Stimulated activated CD8-positive, alpha-beta memory T cell treated with anti-CD3 and anti-CD28 coated beads, Interleukin-7, amount 100 ng/mL, for 48 hours (primary cell): ENCODE measurements at places on chromosomes 12 and 14.
A peak's percentile ranks its signal among the peaks of the same experiment; 100 is the strongest.

GRCh38 chr12:77559400-77560074, 271.2 kb upstream of the NAV3 start:
- DNase-seq: no peak

- DNase-seq: no peak
These were observed 60.3 kb upstream of the VPS33A start for GRCh38 chr12:122326586-122326985.

DNA sequence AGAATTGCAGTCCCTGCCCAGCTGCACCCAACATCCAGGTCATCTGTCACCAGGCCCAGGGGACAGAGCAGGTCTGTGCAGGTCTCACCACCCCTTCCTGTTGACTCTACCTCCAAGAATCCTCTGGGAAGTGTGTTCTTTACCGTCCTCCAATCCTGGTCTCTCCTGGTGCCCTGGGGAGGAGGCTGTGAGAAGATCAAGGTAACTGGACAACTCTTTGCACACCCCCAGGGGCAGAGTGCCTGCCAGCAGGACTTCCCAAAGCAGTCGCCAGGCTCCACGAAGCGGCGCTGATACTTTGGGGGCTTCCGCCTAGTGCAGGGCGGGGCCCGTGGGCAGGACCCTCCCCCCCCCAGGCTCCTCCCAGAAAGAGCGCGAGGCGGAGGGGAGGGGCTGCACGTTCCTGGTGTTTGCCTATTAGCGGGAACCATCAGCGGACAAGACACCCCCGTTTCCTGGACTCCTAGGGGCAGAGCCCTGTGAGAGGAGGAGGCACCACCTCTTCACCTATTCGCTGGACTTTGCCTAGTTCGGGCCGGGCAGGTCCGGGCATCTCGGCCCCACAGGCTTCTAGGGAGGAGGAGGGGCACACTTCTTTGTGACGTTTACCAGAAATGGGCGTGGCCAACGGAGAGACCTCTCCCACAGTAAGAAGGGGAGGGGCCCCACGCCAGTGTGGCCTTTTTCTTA, 918.0 kb downstream of the AACS start:
- DNase-seq: no peak

GRCh38 chr14:69584389-69584788, 9.7 kb upstream of the CCDC177 start:
- no peak for DNase-seq

DNA sequence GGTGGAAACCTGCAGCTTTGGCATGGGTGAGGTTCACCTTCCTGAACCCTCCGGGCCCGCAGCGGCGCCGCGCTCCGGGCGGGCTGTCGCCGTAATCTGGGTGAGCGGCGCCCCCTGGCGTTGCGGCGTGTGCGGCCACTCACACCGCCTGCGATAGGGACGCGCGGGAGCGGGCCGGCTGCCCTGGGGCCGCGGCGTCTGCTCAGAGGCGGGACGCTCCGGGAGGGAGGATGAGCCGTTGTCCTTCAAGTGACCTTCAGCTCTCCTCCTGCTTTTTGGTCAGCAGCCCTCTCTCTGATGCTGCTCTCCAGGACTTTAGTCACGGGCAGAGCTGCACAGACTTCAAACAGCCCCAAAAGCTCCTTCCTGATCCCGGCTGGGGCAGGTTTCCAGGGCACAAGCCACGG, 211.7 kb upstream of the FKBP4 start:
- DNase-seq: peak; percentile 25

DNA sequence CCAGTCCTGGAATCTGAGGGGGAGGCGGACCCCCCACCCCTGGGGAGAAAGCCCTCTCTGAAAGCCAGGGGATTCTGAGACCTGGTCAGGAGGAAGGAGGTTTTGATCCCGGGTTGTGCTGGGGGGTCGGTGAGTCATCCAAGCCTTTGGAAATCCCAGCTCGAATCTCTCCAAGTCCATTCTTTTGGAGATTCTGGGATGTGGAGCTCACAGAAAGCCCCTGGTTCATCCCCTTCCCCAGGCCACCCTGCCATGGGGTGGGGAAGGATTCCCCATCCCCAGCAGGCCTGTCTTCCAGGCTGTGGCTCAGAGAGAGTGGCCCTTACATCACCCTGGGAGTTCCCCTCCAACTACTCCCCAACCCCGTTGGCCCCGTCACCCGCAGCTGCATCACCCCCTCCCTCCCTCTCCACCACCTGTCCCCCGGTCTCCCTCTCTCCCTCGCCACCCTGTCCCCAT, 14.3 kb downstream of the EXOC3L4 start:
- DNase-seq: no peak

DNA sequence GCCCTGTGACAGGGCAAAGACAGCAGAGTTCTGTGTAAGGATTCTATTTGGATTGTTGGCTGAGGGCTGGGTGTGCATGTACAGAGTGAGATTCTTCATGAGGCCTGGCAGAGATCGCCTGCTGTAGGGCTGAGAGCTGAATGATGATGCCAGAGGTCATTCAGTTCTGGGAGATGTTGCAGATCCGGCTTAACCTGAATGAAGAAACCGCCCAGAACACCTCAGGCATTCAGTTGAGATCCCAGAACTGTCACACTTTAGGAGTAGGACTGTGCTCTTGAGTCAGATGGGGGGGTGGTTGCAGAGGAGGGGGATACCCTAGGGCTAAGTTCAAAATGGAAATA, 5.8 kb upstream of the EVL start:
- DNase-seq: no peak

GRCh38 chr12:18224745-18225144, 36.6 kb upstream of the PIK3C2G start:
- no peak for DNase-seq
